ENCODE measurements at places on chromosomes 3 and 15. TPM values are rescaled to one million over a fixed set of nuclear protein-coding genes. Genes with fewer than 3 reads are reported as not detected.

The DZIP1L gene
- total RNA-seq: not detected

The GOLGA6A gene
- 0.37 TPM for total RNA-seq

GRCh38 chr15:88985547-88986393 is 72.6 kb upstream of the MFGE8 start:
- H3K27me3 ChIP-seq: peaks cover 10% of the 10 kb centered on the region
- H3K4me3 ChIP-seq: no peak overlapping the region
- no peak for DNase-seq
- no peak overlapping the region for H3K27ac ChIP-seq
- no peaks in the 10 kb centered on the region for H3K36me3 ChIP-seq

DNA sequence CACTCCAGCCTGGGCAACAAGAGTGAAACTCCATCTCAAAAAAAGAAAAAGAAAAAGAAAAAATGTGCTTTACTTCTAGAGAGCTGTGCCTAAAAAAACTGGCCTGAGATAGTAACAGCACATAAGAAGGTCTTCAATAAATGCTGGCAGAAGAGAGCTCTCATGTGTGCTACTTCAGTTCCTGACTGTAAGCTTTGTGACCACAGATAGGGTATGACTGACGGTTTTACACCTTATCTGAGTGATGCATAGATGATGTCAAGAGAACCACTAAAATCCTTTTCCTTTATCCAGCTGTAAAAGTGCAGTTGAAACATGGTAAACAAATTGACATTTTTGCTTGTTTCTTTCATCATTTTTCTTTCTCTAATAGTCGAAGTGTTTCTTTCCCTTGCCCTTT is 127.9 kb downstream of the C3orf70 start:
- H3K27me3 ChIP-seq: no peaks in the 10 kb centered on the region
- H3K4me1 ChIP-seq: no peaks in the 10 kb centered on the region
- no peak overlapping the region for H3K4me3 ChIP-seq
- H3K27ac ChIP-seq: no peak overlapping the region

Data from T-cell (primary cell).